GM13976 (cell line): ENCODE measurements at places on chromosomes 4 and X.

DNA sequence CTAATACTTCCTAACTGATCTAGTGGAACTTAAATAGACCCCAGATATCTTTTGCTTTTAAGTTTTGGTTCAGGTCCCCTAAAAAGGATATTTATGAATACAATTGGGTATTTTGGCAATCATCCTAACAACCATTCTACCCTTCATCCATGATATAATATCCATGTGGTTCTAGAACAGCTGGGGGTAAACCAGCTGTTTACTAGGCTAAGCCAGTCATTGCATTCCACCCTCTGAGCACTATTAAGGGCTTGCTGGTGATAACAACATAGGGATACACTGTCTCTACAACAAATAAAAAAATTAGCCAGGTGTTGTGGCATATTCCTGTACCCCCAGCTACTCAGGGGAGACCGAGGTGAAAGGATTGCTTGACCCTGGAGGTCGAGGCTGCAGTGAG lies 54.8 kb upstream of the MAPK10 start:
- DNase-seq = no peak

DNA sequence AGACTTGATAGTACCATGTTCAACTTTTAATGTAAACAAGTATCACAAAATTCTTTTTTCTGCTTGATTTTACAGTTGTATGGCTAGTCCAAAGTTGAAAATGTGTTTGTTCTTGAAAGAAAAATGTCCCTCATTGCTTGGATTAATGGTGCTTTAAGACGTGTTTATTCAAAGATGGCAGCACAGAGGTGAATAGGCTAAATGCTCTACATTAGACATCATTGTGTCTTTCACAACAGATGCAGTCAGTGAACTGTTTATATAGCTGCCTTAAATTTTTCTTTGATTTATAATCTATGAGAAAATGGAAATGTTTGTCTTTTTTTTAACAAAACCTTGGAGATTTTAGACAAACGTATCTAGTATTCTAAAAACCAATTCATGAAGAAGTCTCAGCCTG lies 137.3 kb downstream of the BMPR1B start:
- DNase-seq = no peak

- DNase-seq = no peak
These were observed 49.5 kb downstream of the SHISA3 start for GRCh38 chr4:42446823-42447222.

- no peak for DNase-seq
These were observed 1.6 kb upstream of the ASB5 start for GRCh38 chr4:176270669-176271068.

- DNase-seq = no peak
These were observed 615.4 kb upstream of the ZFP42 start for GRCh38 chr4:187380181-187380581.

- DNase-seq = peak; percentile 32
These were observed 571.1 kb upstream of the DIPK2B start for GRCh38 chrX:45771560-45772340.

DNA sequence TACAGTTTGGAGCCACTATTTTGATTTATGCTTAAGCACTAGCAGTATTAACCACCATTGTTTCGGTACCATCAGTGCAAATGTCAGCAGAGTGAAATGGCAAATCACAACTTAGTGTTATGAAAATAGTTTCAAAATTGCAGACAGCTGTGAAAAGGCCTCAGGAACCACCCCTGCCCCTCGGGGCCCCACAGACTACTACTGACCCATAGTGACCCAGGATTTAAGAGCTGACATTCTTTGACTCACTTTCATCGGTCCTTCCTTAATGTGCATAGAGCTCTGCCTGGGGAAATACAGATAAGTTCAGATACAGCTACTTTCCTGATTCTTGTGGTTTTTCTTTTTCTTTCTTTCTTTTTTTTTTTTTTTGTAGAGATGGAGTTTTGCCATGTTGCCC lies 3.3 kb upstream of the BBS7 start:
- peak; percentile 8 for DNase-seq

GRCh38 chr4:106690487-106690886 lies 321.9 kb upstream of the GIMD1 start:
- DNase-seq = no peak

DNA sequence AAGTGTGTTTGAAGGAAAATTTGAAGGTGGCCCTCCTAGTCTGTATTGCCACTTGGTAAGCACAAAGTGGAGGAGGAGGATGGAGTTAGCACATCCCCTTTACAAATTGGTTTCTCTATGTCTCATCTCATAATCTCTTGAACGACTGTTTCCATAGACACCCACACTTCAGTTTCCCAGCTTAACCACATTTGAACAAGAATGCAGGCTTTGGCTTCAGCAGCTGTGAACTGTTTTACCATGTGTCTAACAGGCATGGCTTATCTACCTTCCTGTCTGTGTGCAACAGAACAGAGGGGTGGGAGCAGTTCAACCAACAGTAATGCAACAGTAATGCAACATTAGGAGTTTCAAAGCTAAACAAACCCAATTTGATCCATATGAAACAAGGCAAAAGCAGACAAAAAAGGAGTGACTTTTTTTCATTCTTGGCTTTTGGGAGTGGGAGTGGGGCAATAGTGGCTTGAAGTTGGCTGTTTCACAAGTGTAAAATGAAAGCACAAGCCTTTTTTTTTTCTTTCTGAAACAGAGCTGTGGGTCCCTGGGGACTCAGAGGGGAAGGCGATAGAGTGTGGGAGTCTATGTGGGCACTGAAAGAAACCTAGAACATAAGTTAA lies 108.0 kb downstream of the ITM2A start:
- peak; percentile 16 for DNase-seq

GRCh38 chr4:656436-657337 lies 17.4 kb downstream of the ATP5ME start:
- no peak for DNase-seq

DNA sequence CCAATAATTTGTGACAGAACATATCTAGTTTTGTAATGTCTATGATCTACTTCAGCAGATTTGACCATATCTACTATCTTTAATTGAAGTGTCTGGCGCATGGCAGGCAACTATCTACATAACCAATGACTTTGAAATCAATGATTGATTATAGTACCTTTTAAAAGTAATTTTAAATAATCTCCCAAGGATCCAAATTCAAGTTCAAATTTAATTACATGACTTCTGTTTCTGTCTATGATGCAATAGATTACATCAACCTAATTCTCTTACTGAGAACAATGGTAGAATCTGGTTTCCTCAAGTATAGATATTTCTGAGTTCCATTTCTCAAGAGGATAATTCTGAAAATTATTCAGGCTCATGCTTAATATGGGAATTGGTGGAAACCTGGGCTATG lies 177.4 kb upstream of the IL15 start:
- DNase-seq = no peak

DNA sequence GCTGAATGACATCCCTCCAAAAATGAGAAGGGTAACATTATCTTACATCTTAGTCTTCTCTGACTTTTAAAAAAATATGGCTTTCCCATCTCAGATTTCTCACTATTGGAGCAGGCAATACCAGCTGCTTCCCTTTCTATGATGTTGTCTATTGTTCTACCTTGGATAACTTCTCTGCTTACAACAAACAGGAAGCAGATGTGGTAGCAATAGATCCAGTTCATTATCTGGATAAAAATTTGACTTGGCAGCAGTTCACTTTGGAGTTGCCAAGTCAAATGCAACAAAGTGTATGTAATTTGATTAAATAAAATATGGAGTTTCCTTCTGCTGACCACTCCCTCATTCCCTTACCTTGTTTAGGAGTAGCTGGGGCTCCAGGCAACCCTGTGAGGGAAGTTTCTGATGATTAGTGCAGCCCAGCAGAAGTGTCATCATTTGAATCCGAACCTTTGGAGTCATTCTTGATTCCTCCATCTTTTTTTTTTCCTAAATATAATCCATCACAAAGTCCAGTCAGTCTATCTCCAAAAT lies 72.0 kb upstream of the GPRIN3 start:
- no peak for DNase-seq

GRCh38 chrX:136963973-136964372 lies 69.8 kb downstream of the GPR101 start:
- no peak for DNase-seq

- DNase-seq = no peak
These were observed 15.5 kb downstream of the ZNF185 start for GRCh38 chrX:152913346-152913745.

- no peak for DNase-seq
These were observed 23.5 kb upstream of the SOWAHD start for GRCh38 chrX:119734897-119735339.

- DNase-seq = no peak
These were observed 3.1 kb downstream of the FGFRL1 start for GRCh38 chr4:1014291-1015167.

GRCh38 chr4:105234582-105234981 lies 87.9 kb downstream of the TET2 start:
- no peak for DNase-seq

DNA sequence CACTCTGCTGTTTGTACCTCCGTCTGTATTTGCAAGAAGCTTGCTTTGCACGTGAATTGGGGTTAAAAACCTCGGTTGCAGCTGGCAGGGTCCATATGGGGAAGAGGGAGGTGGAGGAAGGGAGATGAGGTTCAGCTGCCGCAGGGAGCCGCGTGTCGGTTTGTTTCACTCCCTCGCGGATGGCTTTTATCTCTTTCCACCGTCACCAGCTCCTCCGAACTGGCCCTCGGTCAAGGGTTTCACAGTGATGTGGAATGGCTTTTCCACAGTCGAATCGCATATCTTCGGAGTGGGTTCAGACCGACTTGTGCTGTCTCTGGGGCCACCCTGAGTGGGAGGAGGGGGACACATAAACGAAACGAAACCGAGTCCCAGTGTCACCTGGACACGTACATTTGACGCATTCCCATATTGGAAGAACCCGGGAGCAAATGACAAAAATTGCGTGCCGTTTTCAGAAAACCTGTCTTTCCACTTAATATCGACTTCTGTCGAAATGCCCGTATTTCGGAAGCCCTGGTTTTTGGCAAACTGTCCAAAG lies 929 bp downstream of the ZBTB33 start:
- no peak for DNase-seq

DNA sequence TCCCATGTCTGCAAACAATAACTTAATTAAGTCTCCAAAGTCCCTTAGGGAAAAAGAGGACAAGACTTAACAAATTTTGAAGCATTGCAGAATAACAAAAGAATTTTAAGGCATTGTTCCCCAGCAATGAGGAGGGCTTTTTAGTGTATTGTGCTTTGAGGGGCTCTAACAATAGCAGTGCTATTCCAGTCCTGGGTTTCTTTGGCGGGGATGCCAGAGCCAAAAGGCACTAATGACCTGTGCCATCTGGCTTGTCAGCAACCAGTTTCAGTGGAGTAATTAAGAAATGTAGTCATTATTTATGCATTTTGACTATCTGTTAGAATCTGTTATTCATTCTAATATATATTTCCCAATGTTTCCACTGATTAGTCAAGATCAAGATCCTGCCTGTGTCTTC lies 575.4 kb downstream of the SPRY1 start:
- no peak for DNase-seq

DNA sequence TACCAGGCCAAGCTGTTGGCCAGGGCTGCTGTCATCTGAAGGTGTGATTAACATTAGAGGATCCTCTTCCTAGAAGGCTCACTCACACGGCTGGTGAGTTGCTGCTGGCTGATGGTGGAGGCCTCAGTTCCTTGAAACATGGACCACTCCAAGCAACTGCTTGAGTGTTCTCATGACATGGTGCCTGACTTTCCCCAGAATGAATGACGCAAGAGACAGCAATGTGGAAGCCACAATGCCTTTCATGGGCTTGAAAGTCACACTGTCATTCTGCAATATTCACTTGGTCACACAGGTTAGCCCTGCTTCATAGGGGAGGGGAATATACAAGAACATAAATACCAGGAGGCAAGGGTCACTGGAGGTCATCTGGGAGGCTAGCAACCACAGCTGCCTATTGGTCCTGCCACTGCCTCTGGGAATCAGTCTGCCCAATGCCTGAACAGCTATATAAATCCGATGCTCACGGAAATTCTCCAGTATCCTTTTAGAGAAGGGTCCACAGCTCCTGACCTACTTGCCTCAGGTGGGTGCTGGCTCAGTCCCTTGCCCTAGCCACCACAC lies 97.1 kb upstream of the MAML3 start:
- no peak for DNase-seq

DNA sequence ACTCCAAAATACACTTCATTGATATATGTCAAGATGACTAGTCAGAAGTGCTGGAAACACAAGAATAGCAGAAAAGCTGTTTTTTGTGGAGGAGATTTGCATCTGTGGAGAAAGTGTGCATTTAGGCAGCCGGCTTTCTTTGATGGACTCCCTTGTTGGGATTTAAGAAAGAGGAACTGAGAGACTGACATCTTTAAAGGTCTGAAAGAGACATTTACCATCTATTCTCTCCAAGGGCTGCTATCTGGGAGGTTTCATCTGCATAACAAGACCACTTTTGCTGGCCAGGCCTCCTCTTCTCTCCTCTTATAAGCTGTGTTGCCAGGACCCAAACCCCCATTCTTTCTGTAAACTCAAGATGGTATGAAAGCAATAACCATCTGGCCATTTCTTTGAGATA lies 1065.0 kb downstream of the NLGN4X start:
- DNase-seq = no peak

- no peak for DNase-seq
These were observed 87.7 kb downstream of the GPC3 start for GRCh38 chrX:133897593-133898163.

- DNase-seq = no peak
These were observed 3.1 kb upstream of the CYSLTR1 start for GRCh38 chrX:78330540-78330939.

DNA sequence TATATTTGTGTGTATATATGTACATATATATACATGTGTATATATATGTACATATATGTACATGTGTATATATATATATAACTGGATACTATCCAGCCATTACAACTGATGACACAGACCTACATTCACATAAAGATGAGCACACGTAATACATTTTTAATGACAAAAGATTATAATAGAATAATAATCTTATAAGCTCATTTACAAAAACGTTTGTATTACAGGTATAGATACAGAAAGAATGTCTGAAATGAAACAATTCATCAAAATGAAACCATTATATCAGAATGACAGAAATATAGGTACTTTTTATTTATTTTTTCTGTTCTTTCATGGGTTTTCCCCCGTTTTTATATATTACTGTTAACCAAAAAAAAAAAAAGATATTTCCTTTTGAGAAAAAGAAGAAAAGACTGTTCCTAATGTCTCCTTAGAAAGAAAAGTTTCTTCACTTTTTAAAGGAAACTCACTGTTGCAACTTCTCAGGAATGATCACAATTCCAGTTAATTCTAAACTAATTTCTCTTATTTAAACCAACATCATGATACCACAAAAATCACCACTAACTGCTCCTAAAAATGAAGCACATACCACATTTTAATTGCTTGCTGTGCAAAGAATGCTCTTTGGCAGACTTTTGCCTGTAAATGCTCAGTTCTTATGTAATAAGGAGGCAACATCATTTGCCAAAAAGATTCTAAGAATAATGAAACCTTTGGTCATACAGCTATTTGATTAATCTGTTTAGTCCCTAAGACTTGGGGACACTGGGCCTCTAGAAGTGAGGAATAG lies 18.9 kb downstream of the LEF1 start:
- DNase-seq = no peak

GRCh38 chr4:40228497-40229365 lies 31.9 kb downstream of the RHOH start:
- peak; percentile 49 for DNase-seq
